ENCODE measurements at places on chromosomes 6 and 20.

- no peak for DNase-seq
These were observed 84.1 kb downstream of the DNAAF9 start for GRCh38 chr20:3323398-3323797.

DNA sequence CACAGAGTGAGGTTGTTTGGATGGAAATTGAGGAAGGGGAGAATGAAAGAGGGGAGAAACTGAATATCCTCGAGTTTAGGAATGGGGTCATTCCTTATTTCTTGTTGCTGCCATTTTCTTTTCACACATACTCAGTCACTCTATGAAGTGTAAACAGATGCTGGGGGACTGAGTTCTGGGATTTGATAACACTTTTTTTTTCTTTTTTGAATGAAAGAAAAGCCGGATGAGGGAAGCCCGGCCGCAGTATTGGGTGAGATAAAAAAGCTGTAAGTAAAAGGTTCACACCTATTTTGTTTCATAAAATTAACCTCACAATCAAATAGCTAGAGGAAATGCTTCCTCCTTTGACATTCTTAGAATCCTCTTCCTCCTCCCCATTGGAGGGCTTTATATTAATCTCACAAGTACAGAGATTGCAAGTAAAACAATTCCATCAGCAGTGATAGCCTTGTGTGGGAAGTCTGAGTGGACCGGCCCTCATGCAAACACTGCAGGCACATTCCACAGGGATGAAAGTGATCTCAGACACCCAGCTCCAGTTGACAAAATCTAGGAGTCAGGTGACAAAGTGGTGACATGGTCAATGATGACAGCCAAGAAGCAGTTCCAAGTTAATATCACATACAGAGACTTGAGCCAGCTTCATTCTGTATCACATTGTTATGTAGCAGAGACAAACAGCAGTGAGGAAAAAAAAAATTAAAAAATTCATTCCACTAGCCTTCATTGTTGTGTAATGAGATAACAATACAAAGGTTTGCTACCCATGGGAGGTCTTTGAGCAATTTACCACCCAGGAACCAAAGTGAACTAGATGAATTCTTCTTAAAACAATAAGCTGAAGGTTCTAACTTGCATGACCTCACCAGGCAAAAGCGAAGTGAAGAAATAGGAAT is 391.1 kb upstream of the HSF2 start:
- DNase-seq, result peak; percentile 42

DNA sequence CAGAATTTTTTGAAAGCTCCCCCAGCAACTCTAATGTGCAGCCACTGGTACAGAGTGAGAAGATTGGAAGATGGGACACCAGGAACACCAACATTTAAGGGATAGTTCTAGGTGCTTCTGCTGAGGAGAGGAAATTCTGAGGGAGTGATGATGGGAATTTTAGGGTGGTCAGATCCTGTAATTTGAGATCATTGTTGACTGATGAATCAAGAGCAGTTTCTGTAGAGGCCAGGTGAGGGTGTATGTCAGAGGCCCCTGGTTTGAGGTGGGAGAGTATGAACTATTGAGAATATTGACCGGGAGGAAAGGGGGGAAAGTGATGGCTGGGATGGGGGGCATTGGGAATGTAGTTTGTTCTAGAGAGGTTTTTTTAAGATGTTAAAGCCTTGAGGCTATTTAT is 47.2 kb downstream of the PTPRA start:
- DNase-seq, result no peak

DNA sequence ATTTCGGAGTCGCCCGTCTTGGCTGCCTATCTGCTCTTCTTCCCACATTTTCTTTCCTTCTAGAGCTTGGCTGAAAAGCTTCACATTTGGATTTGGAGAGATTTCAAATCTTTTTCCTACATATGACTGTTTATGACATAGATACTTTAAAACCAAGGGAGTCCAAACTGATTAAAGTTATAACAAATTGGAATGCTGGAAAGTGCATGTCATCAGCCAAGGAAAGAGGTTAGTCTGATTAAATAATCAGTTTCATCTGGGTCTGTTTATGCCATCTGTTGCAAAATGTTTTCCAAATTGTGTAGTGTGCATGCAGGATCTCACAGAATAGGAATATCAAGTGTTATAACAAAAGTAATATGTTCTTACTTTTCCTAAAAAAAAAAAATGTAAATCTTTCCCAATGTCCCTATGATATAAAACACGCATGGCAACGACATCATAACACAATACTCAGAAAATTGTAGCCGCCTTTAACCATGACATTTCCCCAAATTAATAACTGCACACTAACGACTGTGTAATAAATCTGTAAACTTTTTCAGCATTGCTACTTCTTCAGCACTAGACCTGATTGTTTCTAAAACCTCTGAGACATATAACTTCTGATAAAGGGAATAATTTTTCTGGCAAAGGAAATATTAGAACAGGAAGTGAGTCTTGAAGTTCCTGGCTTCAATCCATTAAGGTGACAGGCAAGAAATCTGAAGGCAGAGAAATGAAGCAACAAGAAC is 230.2 kb upstream of the FOXQ1 start:
- DNase-seq, result peak; percentile 47

GRCh38 chr6:24848461-24848860 is 49.7 kb upstream of the ARMH2 start:
- DNase-seq, result no peak

GRCh38 chr6:168428052-168428826 is 12.7 kb upstream of the SMOC2 start:
- no peak for DNase-seq

DNA sequence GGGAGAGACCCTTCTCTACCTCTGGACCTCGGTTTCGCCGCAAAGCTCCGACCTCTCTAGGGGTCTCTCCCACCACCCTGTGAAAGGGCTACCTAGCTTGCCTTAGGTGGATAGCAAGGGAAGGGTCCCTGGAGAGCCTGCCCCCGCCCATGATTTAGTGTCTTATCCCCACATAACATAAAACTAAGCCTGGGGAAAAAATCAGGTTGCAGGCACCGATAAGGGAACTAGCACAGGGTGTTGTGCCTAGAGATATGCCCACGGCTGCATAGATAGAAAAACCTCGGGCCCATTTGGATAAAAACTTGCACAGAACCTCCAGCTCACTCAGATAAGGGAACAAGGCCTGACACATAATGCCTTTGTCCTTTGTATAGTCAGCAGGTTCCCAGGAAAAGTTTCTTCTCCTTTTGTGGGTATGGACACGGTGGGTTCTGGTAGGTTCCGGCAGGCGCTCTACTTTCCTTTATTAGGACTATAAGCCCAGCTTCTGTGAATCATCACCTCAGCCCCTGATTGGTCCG is 846 bp downstream of the ZSCAN31 start:
- no peak for DNase-seq

DNA sequence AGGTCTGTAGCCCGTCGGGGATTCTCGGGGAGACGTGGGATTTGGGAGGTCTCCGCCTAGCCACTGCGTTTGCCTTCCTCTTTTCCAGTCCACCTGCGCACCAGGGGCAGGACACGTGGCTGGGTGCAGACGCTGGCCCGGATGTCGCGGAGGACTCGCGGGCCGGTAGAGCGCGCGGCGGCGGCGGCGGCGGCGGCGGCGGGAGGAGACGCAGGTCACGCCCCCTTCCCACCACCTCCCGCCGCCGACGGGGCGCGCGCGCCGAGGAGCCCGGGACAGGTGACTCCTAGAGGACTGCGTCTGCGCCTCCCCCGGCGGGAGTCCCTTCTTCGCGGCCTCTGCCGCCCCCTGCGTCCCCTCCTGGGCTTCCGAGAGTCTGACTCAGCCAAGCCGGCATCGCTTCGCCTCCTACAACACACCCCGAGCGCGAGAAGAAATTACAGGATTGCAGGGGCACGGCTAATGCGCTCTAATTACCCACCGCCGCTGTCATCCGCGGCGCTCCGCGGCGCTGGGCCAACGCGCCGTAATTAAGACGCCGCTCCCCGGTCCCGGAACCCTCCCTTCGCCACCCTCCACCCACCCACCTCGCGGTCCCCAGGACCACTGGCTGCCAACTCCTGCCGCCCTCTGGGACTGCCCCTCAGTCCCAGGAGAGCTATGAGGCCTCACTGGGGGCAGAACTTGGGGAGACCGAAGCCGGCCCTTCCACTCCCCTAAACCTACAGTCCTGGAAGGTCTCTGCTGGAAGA is 124.5 kb downstream of the MRPL14 start:
- DNase-seq, result peak; percentile 54

DNA sequence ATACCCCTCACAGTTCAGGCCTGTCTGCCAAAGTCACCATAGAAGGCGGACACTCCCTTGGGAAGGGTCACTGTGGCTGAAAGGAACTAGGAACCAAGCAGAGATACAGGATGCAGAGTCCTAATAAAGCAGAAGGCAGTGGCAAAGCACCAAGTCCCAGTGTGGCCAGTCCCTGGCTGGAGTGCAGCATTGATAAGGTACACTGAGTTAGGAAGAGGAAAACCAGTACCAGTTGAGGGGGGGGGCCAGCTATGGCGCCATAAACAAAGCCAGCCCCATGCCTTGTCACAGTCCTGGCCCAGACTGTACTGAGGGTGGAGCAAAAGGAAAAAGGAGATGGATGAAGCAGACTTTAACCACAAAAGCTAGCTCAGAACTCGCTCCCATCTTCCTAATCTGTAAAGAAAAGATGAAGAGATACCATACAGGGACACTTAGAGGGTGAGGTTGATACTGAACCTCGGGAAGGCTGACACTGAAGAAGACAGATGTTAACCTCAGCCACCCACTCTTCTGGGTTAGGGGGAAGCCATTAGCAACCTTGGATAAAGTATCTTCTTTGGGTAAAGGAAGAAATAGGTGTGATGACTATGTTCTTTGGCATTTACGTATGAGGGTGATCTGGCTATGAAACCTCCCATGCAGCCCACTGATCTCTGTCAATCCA is 7.8 kb downstream of the ABHD12 start:
- no peak for DNase-seq

DNA sequence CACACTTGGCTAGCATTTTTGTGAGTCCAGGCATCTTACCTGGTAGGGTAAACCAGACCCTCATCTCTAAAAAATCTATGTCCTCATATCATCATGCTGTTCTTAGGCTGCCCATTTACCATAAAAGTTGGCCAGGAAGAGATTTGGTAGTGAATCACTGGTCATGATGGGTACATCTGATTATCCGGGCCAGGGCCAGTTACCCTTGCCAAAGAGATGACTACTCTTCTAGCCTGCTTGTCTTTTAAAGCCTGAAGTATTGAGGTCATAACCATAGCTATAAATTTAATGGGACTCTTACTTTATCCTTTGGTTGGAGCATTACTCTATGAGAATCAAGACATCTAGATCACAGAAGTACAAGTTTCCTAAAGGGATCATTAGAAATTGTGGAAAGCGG is 276.8 kb downstream of the TENT5A start:
- no peak for DNase-seq

DNA sequence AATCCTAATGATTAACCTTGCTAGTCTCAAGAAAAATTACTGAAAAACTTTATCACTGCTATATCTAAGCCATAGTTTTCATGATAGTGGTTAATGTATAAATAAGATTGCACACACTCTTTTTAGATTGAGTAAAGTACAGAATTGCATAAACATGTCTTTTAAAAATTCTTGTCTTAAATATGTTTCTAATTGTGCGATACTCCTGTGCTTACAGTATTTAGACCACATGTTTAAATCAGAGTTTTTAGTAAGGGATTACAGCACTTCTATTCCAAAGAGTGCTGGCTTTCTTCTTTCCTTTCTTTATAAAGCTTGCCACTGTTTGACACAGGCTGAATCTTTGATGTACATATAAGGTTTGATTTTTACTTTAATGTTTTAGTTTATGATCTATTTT is 36.8 kb upstream of the RGS17 start:
- DNase-seq, result no peak

- no peak for DNase-seq
These were observed 36.4 kb downstream of the DLGAP4 start for GRCh38 chr20:36342331-36343120.

DNA sequence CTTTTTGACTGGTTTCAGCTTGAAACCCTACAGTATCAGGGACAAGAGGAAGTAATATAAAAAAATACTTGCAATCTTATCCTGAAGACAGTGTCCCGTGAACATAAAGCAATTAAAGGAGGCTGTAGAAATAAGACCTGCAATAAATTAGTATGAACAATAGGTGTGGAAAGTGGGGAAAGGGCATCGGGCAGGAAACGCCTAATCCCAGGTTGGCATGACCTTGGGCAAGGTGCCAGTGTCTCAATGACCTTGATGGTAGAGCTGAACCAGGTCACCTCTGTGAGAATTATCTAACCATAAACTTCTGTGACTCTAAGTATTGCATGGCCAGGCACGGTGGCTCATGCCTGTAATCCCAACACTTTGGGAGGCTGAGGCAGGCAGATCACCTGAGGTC is 115.2 kb downstream of the LY86 start:
- DNase-seq, result no peak

DNA sequence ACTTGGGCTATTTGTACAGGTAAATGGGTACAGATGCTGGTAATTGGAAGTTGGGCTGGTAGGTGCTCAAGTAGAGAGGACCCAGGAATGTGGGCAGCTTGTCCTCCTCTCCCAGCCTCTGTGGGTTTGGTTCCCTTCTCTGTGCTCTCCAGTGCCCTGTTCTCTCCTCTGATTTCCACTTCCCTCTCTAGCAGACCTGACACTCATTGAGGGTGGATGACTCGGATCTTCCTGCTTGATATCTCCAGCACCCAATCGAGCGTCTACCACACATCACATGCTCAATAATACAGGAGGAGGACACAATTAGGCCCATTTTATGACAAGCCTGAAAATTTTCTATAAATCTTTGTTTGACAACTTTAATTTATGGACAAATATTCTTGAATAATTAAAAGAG is 23.7 kb downstream of the CST1 start:
- no peak for DNase-seq

- DNase-seq, result no peak
These were observed 397.5 kb downstream of the HDGFL1 start for GRCh38 chr6:22966691-22967422.

- peak; percentile 52 for DNase-seq
These were observed 328.8 kb upstream of the MANEA start for GRCh38 chr6:95248499-95248898.

- DNase-seq, result no peak
These were observed 29.8 kb downstream of the CTNNBL1 start for GRCh38 chr20:37723668-37724067.

GRCh38 chr20:43969028-43969447 is 54.4 kb downstream of the TOX2 start:
- no peak for DNase-seq

DNA sequence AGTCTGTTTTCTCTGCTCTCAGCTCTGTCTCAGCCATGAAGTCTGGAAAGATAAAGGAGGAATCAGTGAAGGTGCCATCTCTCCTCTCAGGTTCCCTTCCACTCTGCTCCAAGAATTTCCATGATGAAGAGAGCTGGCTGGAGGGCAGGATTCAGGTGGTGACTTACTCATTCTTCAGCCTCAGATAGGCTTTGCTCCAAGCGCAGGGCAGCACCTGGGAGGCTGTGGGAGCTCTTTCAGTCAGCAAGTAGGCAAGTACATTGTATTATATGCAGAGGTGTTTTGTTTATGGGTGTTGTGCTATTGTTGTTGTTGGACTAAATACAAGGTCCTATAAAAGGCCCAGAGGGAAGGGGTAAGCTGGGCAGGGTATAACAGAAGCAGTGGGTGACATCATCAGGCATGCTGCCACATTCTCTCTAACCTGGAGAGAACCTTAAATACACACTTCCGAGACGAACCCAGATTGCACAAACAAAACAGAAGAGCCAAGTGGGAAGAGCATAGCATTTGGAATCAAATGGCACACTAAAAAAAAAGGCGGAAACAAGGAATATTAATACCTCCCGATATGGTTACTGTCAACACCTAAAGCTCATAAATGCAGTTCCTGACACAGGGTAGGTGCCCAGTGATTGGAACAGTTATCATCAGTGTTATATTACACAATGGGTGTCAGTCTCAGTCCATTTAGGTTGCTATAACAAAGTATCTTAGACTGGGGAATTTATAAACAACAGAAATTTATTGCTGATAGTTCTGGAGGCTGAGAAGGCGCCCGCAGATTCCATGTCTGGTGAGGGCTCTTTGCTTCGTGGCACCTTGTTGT is 14.5 kb upstream of the PSMG4 start:
- no peak for DNase-seq
